ENCODE measurements at places on chromosomes 4 and X. TPM values are rescaled to one million over a fixed set of nuclear protein-coding genes. Genes with fewer than 3 reads are reported as not detected.

SPINK2 gene
- not detected for polyA plus RNA-seq

DNA sequence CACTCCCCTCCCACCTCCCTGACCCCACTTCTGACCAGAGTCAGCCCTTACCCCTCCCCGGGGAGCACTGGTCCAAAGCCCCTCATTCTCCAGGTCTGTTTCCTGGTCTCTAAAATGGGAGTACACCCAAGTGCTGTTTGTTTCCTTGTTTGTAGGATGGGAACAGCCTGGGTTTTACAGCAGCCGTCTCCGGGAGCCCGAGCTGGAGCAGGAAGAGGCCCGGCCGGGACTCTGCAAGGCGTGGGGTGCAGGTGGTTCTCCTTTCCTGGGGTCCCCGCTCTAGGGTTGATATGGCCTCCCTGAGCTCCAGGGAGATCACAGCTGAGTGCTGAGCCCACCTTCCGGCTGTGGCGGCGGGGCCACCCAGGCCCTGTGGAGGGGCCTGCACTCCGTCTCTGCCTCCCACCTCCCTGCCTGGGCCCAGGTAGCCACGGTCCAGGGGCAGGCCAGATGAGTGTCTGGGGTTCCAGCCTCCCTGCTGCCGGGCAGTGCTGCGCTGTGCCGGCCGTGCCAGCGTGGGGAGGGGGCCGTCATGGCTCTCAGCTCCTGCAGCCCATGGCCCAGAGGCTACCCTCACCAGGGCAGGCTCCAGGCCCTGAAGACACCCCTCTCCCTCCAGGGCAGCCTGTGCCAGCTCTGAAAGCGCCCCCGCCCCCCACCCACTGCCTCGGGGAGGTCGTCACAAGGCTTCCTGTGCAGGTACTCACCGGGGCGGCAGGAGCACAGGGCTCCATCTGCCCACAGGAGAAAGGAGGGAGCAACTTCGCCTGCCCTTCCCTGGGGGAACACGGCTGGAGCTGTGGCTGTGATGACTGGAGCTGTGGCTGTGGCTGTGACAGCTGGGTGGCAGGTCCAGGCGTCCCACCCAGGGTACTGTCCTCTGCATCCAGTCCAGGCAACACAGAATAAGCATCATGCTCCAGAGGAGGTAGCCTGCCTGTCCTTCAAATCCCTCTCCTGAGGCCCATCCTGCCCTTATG is 98.8 kb downstream of the ADRA2C start:
- DNase-seq, result peak; percentile 45

GNPDA2 gene
- polyA plus RNA-seq, result 7.2 TPM

GRCh38 chr4:154877110-154877760 is 96.2 kb downstream of the RBM46 start:
- DNase-seq, result no peak

DNA sequence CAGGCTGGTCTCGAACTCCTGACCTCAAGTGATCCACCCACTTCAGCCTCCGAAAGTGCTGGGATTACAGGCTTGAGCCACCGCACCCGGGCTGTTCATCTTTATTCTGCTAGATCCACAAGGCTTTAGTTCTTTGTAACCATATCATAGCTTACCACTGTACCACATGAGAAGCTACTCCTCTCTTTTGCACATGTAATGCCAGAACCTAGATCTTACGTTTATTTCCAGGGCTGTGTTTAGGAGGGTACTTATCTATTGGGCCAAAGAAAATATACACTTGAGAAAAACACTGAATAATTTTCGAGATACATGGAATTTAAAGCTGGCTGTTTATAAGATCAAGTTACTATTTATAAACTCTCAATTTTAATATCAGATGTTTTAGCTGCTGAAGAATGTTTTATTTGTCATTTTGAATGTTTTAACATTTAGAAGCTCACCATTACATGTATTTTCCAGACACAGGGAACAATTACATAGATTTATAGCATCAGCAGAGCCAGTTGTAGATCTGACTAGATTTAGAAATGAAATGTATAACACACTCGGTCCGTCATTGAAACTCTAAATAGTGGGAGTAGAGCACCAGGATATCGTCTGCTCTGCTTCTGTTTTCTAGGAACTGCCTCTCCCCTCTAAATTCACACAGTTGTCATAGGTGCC is 155.3 kb upstream of the HAND2 start:
- DNase-seq, result no peak

ARR3 gene
- polyA plus RNA-seq, result 0.25 TPM

CLDN34 gene
- 0.16 TPM for polyA plus RNA-seq

PTPN13 gene
- 2.5 TPM for polyA plus RNA-seq
